H9 (cell line): ENCODE measurements at places on chromosomes 16 and 17. TPM values are rescaled to one million over a fixed set of nuclear protein-coding genes. Genes with fewer than 3 reads are reported as not detected.

GRCh38 chr17:6796017-6796886, 20.2 kb downstream of the FBXO39 start:
- no peak for DNase-seq
- H3K27me3 ChIP-seq = no peaks in the 10 kb centered on the region
- no peak overlapping the region for H3K27ac ChIP-seq
- H3K4me3 ChIP-seq = no peak overlapping the region
- no peaks in the 10 kb centered on the region for H3K4me1 ChIP-seq
- no peaks in the 10 kb centered on the region for H3K36me3 ChIP-seq

DNA sequence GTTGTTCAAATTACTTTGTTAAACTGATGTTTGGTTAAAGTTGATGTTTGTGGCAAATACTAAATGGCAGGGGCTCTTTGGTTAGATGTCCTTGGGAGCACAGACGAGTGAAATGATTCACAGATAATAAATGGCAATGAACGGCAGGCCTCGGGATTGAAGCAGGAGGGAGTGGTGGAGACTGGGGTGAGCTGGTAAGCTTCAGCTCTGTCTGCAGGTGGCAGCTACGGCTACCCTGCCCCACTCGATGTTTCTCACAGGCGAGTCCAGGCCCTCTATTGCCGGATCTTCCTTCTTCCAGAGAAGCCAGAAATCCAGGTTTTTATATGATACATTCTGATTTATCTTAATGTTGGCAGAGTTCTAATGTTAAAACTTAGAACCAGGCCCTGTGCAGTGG, 144.8 kb upstream of the CACNG5 start:
- H3K27ac ChIP-seq = no peak overlapping the region
- no peak overlapping the region for H3K4me3 ChIP-seq
- no peaks in the 10 kb centered on the region for H3K27me3 ChIP-seq
- H3K36me3 ChIP-seq = no peaks in the 10 kb centered on the region; the same call in 2 of the 3 replicates

Gene MEIOC
- total RNA-seq = 2.7 and 3.0 TPM in 2 replicates

Gene CEP295NL
- total RNA-seq = 0.42 and 0.66 TPM in 2 replicates

DNA sequence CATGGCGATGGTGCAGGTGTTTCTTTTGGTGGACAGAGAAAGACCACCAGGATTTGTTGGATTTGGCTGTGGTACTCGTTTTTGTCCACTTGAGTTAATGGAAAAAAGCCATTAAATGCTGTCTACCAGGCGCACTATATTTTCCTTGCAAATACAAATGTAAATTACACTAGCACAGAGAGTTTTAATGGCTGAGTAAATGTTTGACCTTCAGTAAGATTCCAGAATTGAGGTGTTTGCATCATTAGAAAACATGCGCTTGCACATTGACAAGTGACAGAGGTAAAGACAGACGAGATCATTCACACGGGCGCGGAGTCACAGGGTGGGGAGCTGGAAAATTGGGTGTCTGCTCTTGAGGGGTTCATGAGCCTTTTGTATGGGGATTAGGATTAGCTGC, 53.5 kb upstream of the AKTIP start:
- H3K36me3 ChIP-seq = peaks cover 7% of the 10 kb centered on the region
- DNase-seq = no peak
- H3K27me3 ChIP-seq = no peaks in the 10 kb centered on the region
- no peak overlapping the region for H3K4me3 ChIP-seq
- H3K4me1 ChIP-seq = peaks cover under 1% of the 10 kb centered on the region; the same call in 1 of the 2 replicates
- no peak overlapping the region for H3K27ac ChIP-seq

GRCh38 chr16:85365120-85365519, 248.0 kb upstream of the GSE1 start:
- H3K36me3 ChIP-seq = peaks cover 10% of the 10 kb centered on the region; the same call in 1 of the 2 replicates
- H3K4me3 ChIP-seq = 0 out of 3 replicates have a peak overlapping the region, but pooled peaks have one; percentile 56
- no peaks in the 10 kb centered on the region; the same call in 1 of the 2 replicates for H3K27me3 ChIP-seq

Gene SLFN13
- 10.1 TPM in 2 replicates for total RNA-seq

GRCh38 chr16:49524216-49524946, 150.8 kb downstream of the C16orf78 start:
- no peak overlapping the region for H3K4me3 ChIP-seq
- H3K27me3 ChIP-seq = no peaks in the 10 kb centered on the region
- H3K4me1 ChIP-seq = peaks cover 4% of the 10 kb centered on the region; the same call in 1 of the 2 replicates
- no peak overlapping the region for H3K27ac ChIP-seq
- DNase-seq = no peak

DNA sequence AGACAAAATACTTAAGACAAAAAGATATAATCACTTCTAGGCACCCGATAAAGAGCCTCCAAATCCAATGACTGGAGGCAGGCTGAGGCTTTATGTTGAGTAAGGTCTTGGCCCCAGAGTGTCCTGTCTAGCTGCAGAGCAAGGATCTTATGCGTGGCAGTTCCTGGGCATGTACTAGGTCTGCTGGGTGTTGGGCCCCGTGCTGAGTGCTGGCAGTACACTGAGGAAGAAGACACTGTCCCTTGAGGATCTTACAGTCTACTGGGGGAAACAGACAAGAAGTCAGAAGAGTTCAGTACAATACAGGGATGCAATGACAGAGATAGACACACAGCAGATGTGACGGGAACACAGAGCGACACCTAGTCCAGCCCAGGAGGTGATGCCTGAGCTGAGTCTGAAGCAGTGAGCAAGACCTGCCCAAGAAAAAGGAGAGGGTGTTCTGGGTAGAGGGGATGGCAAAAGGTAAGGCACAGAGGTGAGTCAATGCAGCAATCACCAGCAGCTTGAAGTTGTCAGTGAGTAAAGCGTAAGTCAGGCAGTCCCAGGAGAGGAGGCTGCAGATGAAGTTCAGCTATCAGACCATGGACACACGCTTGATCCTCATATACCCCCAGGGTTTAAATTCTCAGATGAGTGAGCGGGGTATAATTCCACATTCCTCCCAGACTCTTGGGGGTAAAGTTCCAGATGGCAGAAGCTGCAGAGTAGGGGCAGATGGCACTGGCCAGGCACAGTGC, 18.1 kb downstream of the MAP3K14 start:
- no peak overlapping the region for H3K27ac ChIP-seq
- no peaks in the 10 kb centered on the region; the same call in 2 of the 3 replicates for H3K36me3 ChIP-seq
- H3K4me3 ChIP-seq = no peak overlapping the region
- H3K27me3 ChIP-seq = no peaks in the 10 kb centered on the region
- no peak for DNase-seq

Gene CCDC154
- 1.3 and 2.0 TPM in 2 replicates for total RNA-seq

Gene FLYWCH1
- total RNA-seq = 12.5 and 13.0 TPM in 2 replicates

Gene NOG
- not detected in 2 replicates for total RNA-seq
